HT1080 (cell line): ENCODE measurements at places on chromosomes 4 and X. TPM values are rescaled to one million over a fixed set of nuclear protein-coding genes. Genes with fewer than 3 reads are reported as not detected.

The TGIF2LX gene
- not detected in 2 replicates for total RNA-seq

The IL1RAPL1 gene
- total RNA-seq, result 1.9 and 2.5 TPM in 2 replicates

The PRSS12 gene
- 0.07 and 0.56 TPM in 2 replicates for total RNA-seq

The UNC5C gene
- total RNA-seq, result 0.10 and 0.11 TPM in 2 replicates

The RBMXL3 gene
- total RNA-seq, result not detected in 2 replicates

The CLNK gene
- total RNA-seq, result not detected in 2 replicates

The SCD5 gene
- 31.2 and 33.2 TPM in 2 replicates for total RNA-seq

The G6PD gene
- 51.6 and 63.7 TPM in 2 replicates for total RNA-seq

The XKRX gene
- 0.13 TPM in 2 replicates for total RNA-seq

The MFAP3L gene
- 8.2 and 18.2 TPM in 2 replicates for total RNA-seq

The KIT gene
- total RNA-seq, result under 0.01 and 0.21 TPM in 2 replicates

The TASL gene
- not detected in 2 replicates for total RNA-seq

The SERTM2 gene
- total RNA-seq, result 0.20 TPM in 1 of 2 replicates, not detected in the other

The TMA16 gene
- 56.3 and 67.1 TPM in 2 replicates for total RNA-seq

The SEC31A gene
- 65.6 and 93.7 TPM in 2 replicates for total RNA-seq

The FAM236A gene
- total RNA-seq, result not detected in 2 replicates

The USP11 gene
- 28.1 and 33.2 TPM in 2 replicates for total RNA-seq

The PDLIM3 gene
- total RNA-seq, result 11.4 and 16.3 TPM in 2 replicates

The HGFAC gene
- not detected in 2 replicates for total RNA-seq

The AMOT gene
- 2.7 and 7.9 TPM in 2 replicates for total RNA-seq

The XAGE1A gene
- 1.7 and 2.2 TPM in 2 replicates for total RNA-seq

The GABRQ gene
- total RNA-seq, result not detected in 2 replicates

The SRPX gene
- total RNA-seq, result 151 and 170 TPM in 2 replicates

The RGN gene
- total RNA-seq, result not detected in 2 replicates

The P2RY8 gene
- 1.1 and 1.3 TPM in 2 replicates for total RNA-seq

The PRKG2 gene
- 0.05 TPM in 1 of 2 replicates, not detected in the other for total RNA-seq

The ADGRG4 gene
- 0.02 TPM in 1 of 2 replicates, not detected in the other for total RNA-seq

The HSFX3 gene
- total RNA-seq, result not detected in 2 replicates

The SPP1 gene
- 30.6 and 37.1 TPM in 2 replicates for total RNA-seq

The RPS6KA6 gene
- total RNA-seq, result not detected in 2 replicates

The CENPVL3 gene
- total RNA-seq, result not detected in 2 replicates

The ETDA gene
- total RNA-seq, result 0.16 TPM in 1 of 2 replicates, not detected in the other

The GAGE1 gene
- total RNA-seq, result 40.0 and 84.7 TPM in 2 replicates

The TMEM271 gene
- total RNA-seq, result not detected in 2 replicates

The SPANXN3 gene
- 1.1 and 2.4 TPM in 2 replicates for total RNA-seq
